Stimulated activated CD4-positive, alpha-beta T cell treated with anti-CD3 and anti-CD28 coated beads, Interleukin-15, amount 100 ng/mL, for 24 hours (primary cell): ENCODE measurements at places on chromosomes 12 and 14.

- DNase-seq: peak; percentile 15
These were observed 41.7 kb upstream of the FUT8 start for GRCh38 chr14:65370801-65371248.

DNA sequence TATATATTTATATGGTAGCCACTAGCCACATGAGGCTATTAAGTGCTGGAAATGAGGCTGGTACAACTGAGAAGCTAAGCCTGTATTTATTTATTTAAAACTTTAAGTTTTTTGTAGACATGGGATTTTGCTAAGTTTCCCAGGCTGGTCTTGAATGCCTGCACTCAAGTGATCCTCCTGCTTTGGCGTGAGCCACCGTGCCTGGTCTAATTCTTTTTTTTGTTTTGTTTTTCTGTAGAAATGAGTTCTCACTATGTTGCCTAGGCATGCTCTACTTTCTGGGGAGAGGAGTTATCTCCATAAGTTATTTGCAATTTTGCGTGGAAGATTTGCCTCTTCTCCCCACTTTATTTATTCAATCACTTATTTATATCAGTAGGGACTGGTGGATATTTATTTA, 4.8 kb upstream of the SNRNP35 start:
- DNase-seq: no peak

- DNase-seq: no peak
These were observed 61.4 kb upstream of the ATXN7L3B start for GRCh38 chr12:74476234-74476633.

DNA sequence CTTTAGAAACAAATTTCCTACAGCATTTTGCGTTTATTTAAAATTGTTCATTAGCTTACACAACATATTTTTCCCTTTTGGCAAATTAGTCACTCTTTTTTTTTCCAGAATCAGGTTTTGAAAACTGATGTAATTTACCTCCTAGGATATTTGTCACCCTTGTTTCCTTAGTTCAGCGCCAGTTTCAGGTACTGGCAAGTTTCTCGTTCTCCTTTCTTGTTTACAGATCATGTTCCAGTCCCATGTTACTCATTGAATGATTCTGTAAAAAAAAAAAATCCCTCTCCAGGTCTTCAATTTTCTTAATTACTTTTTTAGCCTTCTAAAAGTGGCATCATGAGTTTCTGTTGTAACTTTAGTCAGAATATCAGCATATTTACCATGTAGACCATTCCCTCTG, 2.7 kb downstream of the PPP4R4 start:
- DNase-seq: no peak

- DNase-seq: no peak
These were observed 41.5 kb downstream of the IFT81 start for GRCh38 chr12:110165540-110166159.

DNA sequence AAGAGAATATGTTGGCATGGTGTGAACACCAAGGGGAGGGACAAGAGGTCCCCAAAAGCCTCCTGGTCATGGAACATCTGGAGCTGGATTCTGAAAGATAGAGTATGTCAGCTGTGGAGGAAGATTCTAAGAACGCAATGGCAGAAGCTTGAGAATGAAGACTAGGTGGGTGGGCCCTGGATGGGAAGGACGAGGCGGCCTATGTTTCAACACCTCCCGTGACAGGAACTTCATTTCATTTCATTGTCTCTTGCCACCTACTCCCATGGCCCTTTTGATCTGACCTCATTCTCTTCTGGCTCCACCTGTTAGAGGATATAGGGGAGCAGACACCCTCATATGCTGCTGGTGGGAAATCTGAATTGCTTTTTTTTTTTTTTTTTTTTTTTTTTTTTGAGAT, 3.3 kb downstream of the UNG start:
- DNase-seq: no peak

- DNase-seq: no peak
These were observed 278.2 kb downstream of the FOXN3 start for GRCh38 chr14:89138846-89139245.

DNA sequence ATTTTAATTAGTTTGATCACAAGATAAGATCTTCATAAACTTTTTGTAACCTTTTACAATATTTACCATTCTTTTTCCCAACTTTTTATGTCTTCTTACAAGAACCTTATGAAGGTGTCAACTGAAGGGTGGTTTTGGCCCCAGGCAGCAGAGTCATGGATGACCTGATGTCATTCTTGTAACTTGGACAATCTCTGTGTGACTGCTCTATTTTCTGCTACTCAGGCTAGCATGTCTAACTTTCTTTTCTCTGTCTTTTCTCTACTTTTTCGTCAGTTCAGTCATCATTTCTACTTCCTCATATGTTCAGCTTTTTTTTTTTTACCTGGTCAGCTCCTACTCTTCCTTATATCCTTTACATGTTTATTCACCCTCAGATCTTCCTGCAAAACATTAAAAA, 150.7 kb upstream of the PTPRQ start:
- no peak for DNase-seq

- DNase-seq: no peak
These were observed 67.3 kb upstream of the EGLN3 start for GRCh38 chr14:34018125-34018524.

GRCh38 chr14:91080071-91080470, 19.6 kb upstream of the RPS6KA5 start:
- DNase-seq: no peak

GRCh38 chr12:66708704-66709456, 30.0 kb upstream of the GRIP1 start:
- DNase-seq: no peak

- no peak for DNase-seq
These were observed 521.2 kb upstream of the TBX3 start for GRCh38 chr12:115204957-115205754.

GRCh38 chr12:18612971-18613370, 124.8 kb downstream of the PLCZ1 start:
- no peak for DNase-seq

GRCh38 chr14:92759300-92759678, 10.9 kb upstream of the LGMN start:
- peak; percentile 47 for DNase-seq
